HepG2 (cell line): ENCODE measurements at places on chromosomes 1 and 21.

DNA sequence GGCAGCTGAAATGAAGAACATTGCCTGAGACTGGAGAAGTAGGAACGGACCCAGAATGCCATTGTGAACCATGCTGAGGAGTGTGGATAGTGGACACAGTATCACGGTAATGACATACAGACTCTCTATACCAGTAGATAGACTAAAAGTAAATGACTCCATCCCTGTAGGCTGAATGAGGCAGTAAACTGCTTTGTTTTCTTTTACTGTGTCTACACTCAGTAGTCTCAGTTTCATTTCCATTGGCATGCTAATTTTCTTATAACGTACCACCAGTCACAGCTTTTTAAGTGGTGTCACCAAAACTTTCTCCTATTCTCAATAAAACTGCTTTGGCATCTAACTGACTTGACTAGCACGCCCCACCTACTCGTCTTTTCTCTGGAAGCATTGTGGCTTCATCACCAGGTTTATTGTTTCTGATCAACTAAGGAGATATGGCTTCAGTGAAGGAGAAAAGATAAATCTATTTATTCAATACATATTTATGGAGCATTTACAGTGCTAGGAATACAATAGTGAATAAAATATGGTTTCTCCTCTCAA is 8.4 kb upstream of the ZNF697 start:
- no peak overlapping the region for H3K4me3 ChIP-seq
- H3K36me3 ChIP-seq, result no peaks in the 10 kb centered on the region
- DNase-seq, result no peak
- no peak overlapping the region for H3K27ac ChIP-seq
- H3K4me1 ChIP-seq, result peaks cover 17% of the 10 kb centered on the region
- H3K27me3 ChIP-seq, result peaks cover 31% of the 10 kb centered on the region; the same call in 2 of the 3 replicates

DNA sequence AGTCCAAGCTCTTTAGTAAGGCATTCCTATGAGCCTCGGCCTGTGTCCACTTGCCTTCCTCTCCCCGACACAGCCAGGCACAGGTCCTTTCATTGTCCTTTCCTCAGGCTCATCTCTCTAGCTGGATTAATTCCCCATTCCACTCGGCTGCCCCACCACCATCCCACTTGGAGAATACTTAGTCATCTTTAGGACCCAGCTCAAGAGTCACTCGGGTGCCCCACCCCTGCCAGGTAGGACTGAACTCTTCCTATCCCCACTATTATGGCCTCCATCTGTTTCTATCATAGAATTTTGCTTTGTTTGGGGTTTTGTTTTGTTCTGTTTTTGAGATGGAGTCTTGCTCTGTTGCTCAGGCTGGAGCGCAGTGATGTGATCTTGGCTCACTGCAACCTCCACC is 45.9 kb upstream of the ATP2B4 start:
- no peaks in the 10 kb centered on the region for H3K4me1 ChIP-seq
- no peaks in the 10 kb centered on the region for H3K36me3 ChIP-seq
- H3K27ac ChIP-seq, result no peak overlapping the region
- no peak for DNase-seq
- no peak overlapping the region for H3K4me3 ChIP-seq

- no peak overlapping the region for H3K4me3 ChIP-seq
- H3K4me1 ChIP-seq, result peaks cover 24% of the 10 kb centered on the region
- H3K27ac ChIP-seq, result no peak overlapping the region
- H3K36me3 ChIP-seq, result peaks cover 27% of the 10 kb centered on the region; the same call in 2 of the 3 replicates
- no peak for DNase-seq
These were observed 13.0 kb downstream of the UBE4B start for GRCh38 chr1:10045480-10046355.

DNA sequence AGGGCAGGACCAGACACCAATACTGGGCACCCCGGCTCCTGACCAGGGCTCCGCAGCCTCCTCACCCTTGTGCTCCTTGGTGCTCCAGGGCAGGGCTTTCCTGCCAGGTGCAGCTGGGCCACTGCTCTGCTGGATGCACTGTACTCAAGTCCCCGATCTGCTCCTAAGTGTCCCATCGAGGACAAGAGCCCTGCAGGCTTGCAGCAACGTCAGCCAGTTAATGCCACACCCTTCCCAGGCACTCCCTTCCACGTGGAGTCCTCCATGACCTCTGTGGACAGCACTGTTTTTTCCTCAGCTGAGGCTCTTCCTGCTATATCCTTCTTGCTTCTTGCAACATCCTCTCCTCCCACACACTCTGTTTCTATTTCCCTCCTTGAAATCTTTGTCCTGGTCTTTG is 94.0 kb upstream of the NGF start:
- peaks cover 1% of the 10 kb centered on the region; the same call in 1 of the 2 replicates for H3K27me3 ChIP-seq
- H3K4me3 ChIP-seq, result no peak overlapping the region
- no peak for DNase-seq
- no peaks in the 10 kb centered on the region for H3K4me1 ChIP-seq
- no peak overlapping the region for H3K27ac ChIP-seq

- peak; percentile 80 for DNase-seq
- H3K4me1 ChIP-seq, result peaks cover 68% of the 10 kb centered on the region
- no peaks in the 10 kb centered on the region for H3K27me3 ChIP-seq
- H3K4me3 ChIP-seq, result peak overlapping the region; percentile 72
- H3K36me3 ChIP-seq, result no peaks in the 10 kb centered on the region
These were observed 20.0 kb upstream of the CLIC4 start for GRCh38 chr1:24725209-24725651.

- no peak overlapping the region for H3K27ac ChIP-seq
- no peaks in the 10 kb centered on the region for H3K36me3 ChIP-seq
- no peaks in the 10 kb centered on the region for H3K27me3 ChIP-seq
These were observed 1123.3 kb upstream of the B3GALT2 start for GRCh38 chr1:194309697-194310096.

DNA sequence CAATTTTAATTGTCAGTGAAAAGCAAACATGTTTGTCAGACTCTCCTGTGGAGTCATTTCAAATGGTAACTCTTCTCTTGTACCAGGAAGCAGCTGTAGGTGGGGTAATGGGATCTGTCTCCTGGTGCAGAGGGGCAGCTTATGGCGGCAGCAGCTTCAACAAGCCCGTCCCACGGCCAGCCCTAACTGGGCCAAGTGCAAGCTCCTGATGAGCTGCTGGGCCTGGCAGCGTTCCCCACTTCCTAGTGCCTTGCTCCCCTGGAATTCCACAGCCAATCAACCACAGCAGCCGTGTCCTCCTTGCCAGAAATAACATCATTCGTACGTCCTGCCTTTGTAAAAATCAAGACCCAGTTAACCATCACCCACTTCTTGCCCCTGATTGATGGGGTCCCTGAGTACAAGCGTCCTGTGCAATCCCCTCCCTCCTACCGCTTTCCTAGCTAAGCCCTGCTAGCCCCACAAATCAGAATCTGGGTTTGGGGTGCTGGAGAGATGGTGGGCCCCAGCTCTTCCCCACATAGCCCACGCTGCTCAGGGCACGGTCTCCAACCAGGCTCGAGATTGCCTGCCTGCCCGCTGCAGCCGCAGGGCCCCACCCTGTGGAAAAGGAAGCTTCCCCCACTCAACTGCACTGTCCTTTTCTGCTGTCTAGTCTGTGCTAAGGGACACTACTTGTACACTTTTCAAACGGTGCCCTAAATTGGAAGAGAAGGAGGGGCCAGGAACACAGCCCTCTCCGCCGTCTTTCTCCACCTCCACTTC is 61.2 kb downstream of the TOR1AIP2 start:
- DNase-seq, result no peak
- peaks cover 78% of the 10 kb centered on the region for H3K27me3 ChIP-seq
- H3K27ac ChIP-seq, result no peak overlapping the region
- peaks cover 20% of the 10 kb centered on the region for H3K4me1 ChIP-seq
- no peaks in the 10 kb centered on the region for H3K36me3 ChIP-seq

DNA sequence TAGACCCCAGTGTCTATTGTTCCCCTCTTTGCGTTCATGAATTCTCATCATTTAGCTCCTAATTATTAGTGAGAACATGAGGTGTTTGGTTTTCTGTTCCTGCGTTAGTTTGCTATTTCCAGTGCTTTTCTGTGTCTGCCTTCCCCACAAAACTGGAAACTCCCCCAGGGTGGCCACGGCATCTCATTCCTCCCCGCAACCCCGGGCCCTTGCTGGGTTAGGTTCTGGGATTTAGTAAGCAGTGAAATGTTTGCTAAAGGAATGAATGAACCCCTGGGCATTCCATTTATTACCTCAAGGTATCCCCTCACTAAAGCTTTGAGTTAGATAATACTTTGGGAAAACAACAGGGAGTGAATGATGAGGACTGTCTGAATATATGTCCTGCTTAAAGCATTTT is 142.9 kb downstream of the GLUL start:
- H3K27ac ChIP-seq, result peak overlapping the region; percentile 80
- no peaks in the 10 kb centered on the region for H3K36me3 ChIP-seq
- H3K4me3 ChIP-seq, result peak overlapping the region; percentile 49
- no peak for DNase-seq
- H3K4me1 ChIP-seq, result peaks cover 28% of the 10 kb centered on the region

DNA sequence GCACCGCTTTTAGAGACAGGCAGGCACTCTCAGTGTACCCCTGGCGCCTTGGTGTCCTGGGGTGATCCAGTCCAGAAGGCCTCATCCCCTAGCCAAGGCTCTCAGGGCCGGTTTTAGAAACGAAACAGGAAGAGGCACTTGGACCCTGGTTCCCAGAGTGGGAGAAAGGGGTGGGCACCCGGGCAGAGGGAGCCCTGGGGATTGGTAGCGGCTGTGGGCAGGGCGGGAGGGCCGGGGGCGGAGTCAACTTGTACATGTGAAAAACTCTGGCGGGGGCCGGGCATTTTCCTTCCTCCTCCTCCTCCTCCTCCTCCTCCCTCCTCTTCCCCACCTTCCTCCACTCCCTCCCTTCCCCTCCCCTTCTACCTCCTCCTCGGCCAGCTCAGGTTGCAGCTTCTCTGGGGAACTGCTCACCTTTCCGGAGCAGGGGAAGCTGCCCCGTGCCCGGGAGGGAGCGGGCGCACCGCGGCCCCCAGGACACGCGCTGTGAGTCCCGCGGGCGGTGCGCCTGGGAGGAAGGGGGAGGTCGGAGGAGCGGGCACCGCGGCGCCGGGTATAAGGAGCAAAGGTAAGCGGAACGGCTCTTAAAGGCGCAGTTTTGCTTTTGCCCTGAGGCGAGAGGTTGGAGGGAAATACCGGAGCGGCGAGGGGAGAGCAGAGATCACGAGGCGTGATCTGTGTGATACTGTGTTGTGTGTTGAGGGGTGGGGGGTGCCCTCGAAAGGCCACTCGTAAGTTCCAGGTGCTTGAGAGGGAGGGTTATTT is at the start of gene CDK18:
TSS of gene CDK18 (plus strand) at position 359 of the 765 bp plus-strand sequence. CDS start 18,499 bp downstream, outside the sequence.
- H3K27ac ChIP-seq, result peak within 1 kb of the TSS; percentile 76
- no peaks in the 10 kb centered on the region for H3K27me3 ChIP-seq
- H3K4me1 ChIP-seq, result peaks cover 84% of the 10 kb centered on the region
- peak within 1 kb of the TSS; percentile 83 for H3K4me3 ChIP-seq
